ENCODE measurements at places on chromosomes 1 and 21.

DNA sequence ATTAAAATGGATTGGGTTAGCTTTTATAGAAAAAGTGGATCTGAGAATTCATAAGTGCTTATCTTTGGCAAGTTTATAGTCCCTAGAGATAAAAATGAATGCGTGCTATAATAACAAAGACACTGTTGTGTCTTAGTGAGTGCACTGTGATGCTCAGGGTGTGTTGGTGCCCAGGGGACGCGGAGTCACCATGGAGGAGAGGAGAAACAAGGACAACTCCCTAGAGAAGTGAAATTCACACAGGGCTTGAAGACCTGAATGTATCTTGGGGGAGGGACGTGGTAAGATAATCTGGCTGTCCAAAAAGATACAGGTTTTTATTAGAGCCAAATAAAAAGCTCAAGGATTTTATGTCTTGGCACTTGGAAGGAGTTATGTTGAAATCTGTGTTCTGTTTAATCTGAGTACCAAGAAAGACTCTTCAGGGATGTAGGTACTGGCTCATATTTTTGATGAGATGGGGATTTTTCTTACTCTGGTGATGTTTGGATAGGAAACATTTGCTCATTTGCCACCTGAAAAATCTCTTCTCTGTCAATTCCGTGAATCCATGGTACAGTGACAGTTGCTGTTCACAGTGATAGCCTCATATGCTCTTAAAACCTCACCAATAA, 9.6 kb downstream of the SMYD2 start:
- DNase-seq, result no peak

DNA sequence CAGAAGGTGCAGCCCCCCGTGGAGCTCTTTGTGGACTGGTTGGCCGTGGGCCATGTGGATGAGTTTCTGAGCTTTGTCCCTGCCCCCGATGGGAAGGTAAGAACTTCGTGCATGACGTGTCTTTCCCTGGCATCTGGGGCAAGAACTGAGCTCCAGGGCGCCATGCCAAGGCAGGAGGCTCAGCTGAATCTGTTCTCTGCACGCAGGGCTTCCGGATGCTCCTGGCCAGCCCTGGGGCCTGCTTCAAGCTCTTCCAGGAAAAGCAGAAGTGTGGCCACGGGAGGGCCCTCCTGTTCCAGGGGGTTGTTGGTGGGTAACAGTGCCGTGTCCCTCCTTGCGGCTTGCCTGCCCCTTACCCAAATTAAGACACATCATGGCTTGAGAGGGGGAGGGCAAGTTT, 27.7 kb downstream of the PADI3 start:
- peak; percentile 45 for DNase-seq

GRCh38 chr1:159581422-159581821, 6.2 kb upstream of the APCS start:
- DNase-seq, result no peak

DNA sequence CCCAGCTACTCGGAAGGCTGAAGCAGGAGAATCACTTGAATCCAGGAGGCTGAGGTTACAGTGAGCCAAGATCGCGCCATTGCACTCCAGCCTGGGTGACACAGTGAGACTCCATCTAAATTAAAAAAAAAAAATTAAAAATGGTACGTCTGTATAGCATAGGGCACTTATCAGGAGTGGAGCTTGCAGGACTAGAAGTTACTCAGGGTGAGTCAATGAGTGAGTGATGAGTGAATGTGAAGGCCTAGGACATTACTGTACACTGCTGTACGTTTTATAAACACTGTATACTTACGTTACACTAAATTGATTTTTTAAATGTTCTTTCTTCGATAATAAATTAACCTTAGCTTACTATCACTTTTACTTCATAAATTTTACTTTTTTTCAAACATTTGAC, 183.6 kb downstream of the NR5A2 start:
- no peak for DNase-seq

- no peak for DNase-seq
These were observed 153.2 kb downstream of the TGFB2 start for GRCh38 chr1:218498056-218498938.

- no peak for DNase-seq
These were observed 45.2 kb downstream of the LDLRAD2 start for GRCh38 chr1:21857142-21857839.

- no peak for DNase-seq
These were observed 87.7 kb downstream of the LTN1 start for GRCh38 chr21:28904961-28905435.

DNA sequence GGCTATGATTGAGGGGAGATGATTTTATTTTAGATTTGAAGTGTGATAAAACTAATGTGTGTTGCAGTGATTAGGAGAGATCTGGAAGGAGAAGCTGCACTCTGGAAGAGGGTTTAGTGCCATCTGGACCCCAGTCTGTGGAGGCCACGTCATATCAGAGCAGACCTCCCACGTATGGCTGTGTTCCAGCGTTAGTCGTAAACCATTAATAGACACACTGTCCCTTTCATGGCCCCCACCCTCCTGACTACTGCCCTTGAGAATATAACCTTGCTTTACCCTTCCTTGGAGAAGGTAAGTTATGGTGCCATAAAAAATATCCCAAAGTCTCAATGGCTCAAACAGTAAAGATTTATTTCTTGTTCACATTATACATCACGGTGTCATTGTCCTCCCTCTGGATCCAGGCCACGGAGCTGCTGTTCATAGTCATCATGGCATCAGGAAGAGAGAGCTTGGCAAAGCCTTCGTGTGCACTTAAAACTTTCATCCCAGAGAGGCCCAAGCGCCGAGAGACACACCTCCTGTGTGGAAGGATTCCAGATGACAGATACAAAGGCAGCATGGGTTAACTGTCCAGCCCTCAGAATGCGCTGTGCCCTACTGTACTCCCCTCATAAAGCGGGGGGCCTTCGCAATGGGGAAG, 33.2 kb downstream of the RHOU start:
- DNase-seq, result peak; percentile 13

- no peak for DNase-seq
These were observed 27.1 kb upstream of the KCNQ4 start for GRCh38 chr1:40756523-40756922.

GRCh38 chr1:206915030-206915735, 6.6 kb downstream of the FCMR start:
- no peak for DNase-seq

DNA sequence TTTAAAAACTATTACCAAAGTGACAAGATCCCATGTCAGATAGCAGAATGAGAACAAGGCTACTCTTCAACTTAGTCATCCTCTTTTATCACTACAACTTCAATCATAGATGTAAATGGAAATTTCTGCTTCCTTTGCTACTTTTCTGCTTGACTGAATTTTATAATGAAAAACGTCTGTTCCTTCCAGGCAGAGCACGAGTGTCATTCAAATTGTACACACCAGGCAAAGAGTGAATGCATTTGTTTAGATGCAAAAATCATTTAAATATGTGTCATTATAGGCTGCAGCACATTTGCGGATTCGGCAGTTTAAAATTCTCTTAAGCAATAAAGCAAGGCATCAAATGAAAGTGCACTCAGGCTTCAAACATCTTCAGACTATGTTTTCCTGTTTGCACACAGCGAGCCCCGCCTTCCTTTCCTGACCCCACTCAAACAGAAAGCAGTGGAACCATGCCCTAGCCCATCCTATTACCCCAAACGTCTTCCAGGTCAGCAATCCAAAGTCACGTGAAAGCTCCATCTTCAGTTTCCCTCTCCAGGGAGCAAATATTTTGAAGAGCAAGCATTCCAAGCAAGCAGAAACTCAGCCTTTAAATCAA, 99.6 kb downstream of the APP start:
- DNase-seq, result no peak

GRCh38 chr1:228872080-228872479, 136.8 kb downstream of the RHOU start:
- DNase-seq, result peak; percentile 20

- DNase-seq, result no peak
These were observed 199.7 kb downstream of the TBX15 start for GRCh38 chr1:118788463-118788862.

GRCh38 chr1:56780826-56781225, 38.4 kb downstream of the FYB2 start:
- no peak for DNase-seq

Measured in OCI-M1 (cell line).